ENCODE measurements at places on chromosomes 6 and 20.

DNA sequence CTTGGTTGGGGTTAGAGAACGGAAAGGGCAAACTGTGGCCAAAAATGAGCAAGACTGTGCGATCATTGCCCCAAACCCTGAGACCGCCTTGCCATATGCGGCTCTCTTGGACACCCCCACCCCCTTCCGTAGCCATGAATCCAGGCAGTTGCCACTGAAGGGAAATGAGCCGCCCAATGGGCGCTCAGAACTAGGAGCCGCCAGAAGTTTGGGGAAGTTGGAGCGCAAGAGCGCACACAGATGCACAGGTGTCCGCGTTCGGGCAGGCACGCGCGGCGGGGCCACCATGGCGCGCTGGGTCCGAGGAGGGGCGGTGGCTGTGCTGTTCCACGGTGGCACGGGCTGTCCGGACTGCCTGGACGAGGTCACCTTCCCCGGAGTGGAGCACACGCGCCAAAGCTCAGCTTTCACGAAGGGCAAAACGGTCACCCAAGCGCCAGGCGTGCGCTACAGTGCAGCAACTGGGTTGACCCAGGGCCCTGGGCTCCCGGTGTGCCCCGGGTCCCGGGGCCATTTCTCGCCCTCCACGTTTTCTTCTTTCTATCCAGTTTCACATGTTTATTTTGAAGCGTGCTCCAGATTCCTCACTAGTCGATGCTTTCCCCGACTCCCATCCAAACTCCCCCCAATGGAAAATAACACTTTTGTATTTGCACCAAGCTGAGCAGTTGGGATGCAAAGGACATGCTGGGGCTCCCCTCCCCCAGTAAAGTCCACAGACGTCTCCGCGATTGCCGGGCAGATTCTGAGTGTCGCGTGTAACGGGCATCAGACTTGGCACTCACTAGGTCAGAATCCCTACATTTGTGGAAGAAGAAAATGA, 906 bp upstream of the PDE10A start:
- DNase-seq: no peak

DNA sequence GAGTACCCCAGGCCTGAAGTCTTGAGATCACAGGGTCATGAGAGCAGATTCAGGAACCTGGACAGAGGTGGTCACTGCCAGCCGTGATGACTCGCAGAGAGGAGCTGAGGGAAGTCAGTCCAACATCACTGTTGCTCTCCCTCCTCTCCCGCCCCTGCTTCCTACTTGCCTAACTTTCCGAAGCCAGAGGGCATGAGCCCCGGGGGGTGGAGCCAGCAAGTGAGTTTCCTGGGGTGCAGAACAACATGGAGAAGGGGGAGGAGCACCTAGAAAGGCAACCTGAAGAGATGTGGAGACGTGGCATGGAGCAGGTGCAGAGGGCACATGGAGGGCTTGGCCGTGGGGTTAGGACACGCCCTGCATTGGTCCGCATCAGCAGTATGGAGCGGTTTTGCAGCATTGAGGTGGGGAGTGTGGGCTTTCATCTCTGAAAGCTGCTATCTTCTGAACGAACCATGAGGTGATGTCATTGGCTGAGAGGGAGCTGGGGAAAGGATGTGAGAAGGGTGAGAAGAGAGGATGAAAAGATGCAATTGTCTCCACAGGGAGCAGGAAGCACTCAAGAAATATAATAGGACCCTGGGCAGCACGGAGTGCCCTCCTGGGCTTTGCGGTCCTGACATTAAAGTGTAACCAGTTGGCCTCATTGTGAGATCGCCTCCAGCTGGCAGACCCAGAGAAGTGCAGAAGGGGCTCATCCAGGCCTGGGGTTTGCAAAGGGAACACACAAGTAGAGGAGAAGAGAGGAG, 25.0 kb downstream of the GDAP1L1 start:
- peak; percentile 44 for DNase-seq

DNA sequence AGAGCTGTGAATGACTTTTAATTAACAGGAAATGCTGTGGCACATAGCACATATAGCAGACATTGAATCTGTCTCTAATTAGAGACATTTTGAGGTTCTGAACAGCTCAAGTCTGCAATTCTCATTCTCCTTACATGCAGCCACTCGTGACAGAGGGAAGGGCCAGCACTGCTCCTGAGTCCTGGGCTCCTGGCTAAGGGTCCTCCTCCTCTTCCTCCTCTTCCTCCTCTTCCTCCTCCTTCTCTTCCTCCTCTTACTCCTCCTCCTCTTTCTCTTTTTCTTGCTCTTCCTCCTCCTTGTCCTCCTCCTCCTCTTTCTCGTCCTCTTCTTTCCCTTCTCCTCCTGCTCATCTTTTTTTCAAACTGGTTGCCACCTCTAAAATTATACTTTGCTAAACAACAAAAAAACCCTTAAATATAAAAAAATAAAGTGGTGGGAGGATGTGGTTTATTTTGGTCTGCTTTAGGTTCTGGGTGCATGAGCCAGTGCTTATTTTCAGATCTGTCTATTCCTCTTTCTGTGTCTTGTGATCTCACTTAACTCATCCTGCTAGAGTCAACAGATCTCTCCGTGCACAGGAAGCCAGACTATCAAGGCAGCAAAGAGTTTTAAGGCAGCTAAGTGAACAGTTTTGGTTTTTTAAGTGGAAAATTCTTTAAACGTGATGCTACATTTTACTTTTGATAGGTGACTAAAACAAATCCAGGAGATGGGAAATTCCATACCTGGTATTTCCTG, 159.3 kb downstream of the CD83 start:
- peak; percentile 51 for DNase-seq

GRCh38 chr20:36231331-36231730, 4.9 kb upstream of the AAR2 start:
- DNase-seq: no peak

- no peak for DNase-seq
Observed at GRCh38 chr6:79627422-79627821, 3.7 kb upstream of the SH3BGRL2 start.

DNA sequence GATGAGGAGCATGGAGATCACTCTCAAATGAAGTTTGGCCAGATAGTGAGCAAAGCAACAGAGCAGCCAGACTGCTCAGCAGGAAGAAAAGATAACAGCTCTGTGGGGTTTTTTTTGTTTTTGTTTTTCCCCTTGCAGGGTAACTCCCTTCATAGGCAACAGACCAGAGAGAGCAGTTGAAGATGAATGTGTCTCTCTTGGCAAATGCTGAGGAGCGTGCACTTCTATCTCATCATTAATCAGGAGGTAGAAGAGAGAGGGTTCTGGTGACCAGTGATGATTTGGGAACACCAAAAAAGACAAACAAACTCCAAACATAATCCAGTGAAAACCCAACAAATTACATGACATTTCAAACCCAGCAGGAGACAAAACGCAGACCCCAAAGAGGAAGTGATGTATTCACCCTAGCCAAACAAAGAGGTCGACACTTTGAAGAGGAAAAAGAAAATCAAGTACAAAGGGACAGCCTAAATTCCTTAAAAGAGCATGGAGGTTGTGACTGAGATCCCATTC, 66.2 kb upstream of the RREB1 start:
- DNase-seq: no peak

DNA sequence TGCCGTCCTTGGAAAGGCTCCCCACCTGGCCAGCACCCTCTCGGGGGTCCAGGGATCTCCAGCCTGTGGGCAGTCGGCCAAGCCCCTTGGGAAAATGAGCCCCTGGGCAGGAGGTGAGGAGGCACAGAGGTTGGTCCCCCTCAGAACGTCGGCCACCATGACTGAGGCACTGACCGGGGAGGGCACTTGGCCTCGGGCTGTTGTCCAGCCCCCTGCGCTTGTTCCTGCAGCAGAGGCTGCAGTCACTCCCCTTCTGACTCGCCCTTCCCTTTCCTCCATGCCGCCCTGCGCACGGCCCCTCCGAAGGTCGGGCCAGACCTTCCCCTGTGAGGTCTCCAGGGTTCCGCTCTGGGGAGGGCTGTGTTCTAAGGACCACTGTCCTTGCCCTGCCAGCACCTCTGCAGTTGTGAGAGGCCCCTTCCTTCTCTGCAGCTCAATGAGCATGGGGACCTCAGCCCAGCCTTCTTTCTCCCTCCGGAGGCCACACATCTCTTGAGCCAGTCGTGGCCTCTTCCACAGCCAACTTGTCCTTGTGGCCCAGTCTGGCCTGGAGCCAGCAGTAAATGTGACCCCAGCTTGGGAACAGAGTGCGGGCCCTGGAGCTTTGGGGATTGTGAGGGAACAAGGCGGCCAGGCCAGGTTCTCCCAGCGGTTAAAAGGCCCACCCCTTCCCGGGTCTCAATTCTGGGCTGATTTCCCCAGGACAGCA, 195.5 kb downstream of the DLL1 start:
- DNase-seq: no peak

- DNase-seq: no peak
Observed at GRCh38 chr20:12535316-12535715, 473.5 kb upstream of the SPTLC3 start.

DNA sequence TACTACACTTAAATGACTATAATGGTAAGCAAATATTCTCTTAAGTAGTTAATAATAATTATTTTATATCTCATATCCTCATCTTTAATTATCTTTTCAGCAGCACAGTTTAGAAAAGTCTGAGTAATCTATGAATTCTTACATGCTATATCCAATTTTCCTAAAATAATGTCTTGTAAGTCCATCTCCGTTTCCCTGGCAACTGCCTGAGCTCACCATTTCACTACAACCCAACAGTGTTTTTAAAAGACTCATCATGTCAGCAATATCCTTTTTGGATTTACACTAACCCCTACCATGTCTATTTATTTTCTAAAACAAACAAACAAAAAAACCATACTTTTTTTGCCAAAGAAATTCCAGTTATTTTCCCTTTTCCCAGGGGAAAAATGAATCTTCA, 859.6 kb downstream of the EYS start:
- no peak for DNase-seq

DNA sequence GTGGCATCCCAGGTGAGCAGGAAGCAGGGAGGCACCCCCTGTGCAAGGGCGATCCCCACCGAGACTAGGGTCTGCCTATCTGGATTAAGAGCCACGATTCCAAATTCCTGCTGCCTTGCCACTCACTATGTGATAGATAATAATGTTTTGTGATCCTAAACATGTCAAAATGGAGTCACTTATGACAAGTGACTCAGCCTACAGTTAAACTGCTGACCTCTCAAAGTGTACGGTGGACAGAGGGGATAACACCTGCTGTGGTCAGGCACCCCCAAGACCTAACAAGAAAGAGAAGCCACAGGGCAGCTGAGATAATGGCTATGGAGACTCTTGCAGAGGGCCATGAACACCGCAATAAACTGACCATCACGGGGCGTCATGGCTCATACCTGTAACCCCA, 16.0 kb upstream of the SNTA1 start:
- DNase-seq: no peak

GRCh38 chr6:122649701-122650100, 39.5 kb downstream of the PKIB start:
- no peak for DNase-seq

DNA sequence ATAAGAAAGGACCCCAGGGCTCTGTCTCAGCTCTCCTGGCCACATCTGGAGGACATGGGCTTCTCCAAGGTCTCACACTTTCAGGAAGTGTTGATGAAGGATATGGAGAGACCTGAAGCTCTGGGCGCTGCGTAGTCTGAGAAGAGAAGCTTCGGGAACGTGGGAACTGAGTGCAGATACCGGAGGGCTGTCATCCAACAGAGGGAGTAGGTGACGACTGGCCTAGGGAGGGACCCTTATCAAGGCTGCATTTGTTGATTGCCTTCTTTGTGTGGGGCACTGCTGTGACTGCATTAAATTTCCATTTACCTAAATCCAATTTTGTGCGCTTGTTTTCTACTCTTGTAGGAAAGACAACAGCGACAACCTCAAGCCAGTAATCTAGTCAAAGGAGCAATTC, 63.4 kb downstream of the PLG start:
- no peak for DNase-seq

DNA sequence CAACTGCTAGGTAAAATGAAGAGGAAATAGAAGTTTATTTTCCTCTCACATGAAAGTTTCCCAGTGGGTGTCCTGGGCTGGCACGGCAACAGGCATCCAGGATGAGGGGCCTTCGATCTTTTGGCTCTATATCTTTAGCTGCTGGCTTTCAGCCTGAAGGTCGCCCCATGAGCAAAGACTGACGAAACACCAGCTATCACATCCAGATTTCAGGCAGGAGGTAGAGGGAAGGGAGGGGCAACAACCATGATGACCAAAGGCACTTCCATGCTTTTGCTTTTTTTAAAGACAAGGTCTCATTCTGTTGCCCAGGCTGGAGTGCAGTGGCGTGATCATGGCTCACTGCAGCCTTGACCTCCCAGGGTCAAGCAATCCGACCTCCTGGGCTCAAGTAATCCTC, 387.9 kb downstream of the RNGTT start:
- no peak for DNase-seq

DNA sequence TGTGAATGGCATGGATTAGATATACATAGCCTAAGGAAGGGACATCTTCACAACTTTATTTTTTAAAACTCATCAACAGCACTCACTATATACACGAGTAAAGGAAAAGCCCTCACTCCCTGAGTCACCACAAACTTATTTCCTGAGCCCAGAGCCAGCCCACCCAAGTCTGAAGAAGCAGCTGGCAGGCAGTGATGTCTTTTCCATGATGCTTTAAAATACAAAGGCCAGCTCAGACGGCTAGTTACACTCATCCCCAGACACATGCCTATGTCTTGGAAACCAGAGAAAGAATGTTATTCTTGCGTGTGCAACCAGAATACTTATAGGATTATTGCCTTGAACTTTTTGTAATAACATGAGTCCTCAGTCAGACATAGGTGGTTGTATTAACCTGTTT, 114.4 kb downstream of the ADGRG6 start:
- no peak for DNase-seq

DNA sequence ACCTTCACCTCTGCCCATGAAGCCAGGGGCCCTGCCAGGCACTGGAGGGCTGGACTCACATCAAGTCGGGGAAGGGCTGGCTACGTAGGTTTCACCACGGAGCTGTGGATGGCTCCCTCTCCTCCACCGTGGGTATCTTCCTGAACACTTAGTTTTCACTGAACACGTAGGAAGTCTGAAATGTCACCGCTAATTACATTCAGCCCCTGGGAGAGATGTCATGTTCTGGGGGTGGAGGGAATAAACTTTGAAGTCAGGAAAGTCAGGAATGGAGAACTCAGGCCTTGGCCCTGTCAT, 6.5 kb downstream of the LHFPL5 start:
- DNase-seq: no peak

- DNase-seq: peak; percentile 63
Observed at GRCh38 chr20:62066339-62066982, 780 bp upstream of the TAF4 start.

DNA sequence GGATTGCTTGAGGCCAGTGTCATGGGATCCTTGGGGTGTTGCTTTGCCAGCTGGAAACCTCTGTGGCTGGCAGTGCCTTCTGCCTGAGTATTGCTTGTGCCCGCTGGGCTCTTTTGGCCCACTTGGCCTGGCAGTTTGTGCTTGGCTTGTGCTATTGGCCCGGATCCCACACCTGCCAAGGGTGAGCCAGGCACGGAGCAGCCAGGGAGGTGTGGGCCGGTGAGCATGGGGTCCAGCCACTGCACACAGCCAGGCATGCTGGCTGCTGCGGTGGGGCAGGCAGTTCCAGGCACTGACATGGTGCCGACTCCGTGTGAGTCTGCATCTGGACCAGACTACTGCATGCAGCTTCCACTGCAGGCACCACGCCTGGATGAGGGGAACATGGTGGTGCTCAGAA, 62.5 kb upstream of the SYNCRIP start:
- no peak for DNase-seq
